ENCODE measurements at places on chromosomes 3 and 15.

- DNase-seq, result no peak
Measured at GRCh38 chr3:50444213-50444612, 59.2 kb downstream of the CACNA2D2 start.

GRCh38 chr15:96307856-96308394 lies 22.6 kb upstream of the NR2F2 start:
- no peak for DNase-seq

- DNase-seq, result no peak
Measured at GRCh38 chr3:4757575-4758248, 221.5 kb upstream of the BHLHE40 start.

- peak; percentile 47 for DNase-seq
Measured at GRCh38 chr3:50194903-50195500, 3.6 kb downstream of the GNAT1 start.

DNA sequence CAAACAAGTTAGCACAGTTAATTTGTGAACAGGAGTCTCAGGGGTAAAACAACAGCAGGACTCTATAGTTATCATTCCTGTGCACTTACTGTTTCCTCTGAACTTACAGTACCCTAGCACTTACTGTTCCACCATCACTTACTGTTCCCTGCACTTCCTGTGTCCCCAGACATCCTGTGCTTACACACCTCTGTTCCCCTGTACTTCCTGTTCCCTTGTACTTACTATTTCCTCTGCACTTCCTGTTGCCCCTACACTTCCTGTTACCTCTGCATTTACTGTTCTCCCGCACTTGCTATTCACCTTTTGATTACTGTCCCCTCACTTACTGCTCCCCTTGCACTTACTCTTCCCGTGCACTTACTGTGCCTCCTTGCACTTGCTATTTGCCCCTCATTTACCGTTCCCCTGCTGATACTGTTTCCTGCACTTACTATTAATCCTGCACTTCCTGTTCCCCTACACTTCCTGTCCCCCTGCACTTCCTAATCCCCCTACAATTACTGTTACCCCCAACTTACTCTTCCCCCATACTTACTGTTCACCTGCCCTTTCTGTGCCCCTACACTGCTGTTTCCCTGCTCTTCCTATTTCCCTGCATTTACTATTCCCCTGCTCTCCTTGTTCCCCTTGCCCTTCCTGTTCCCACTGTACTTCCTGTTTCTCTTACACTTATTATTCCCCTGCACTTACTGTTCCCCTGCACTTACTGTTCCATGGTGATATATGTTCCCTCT lies 30.3 kb downstream of the TPRA1 start:
- DNase-seq, result no peak

DNA sequence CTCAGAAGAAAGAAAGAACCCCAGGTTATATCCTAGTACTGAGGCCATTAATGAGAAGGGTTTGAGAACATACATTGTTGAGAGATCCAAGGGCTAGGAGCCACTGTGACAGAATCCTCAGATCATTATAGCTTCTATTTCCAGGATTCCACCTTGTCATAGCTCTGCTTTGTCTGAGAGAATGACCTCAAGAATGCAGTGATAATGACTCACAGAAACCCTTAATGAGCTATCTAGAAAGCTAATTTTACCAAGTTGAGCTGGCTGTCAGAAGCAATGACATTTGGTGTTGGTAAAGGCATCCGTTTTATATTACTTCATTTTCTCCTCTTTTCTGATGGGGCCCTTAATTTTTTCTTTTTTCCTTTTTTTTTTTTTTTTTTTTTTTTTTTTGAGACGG lies 10.9 kb downstream of the TRIP4 start:
- no peak for DNase-seq

DNA sequence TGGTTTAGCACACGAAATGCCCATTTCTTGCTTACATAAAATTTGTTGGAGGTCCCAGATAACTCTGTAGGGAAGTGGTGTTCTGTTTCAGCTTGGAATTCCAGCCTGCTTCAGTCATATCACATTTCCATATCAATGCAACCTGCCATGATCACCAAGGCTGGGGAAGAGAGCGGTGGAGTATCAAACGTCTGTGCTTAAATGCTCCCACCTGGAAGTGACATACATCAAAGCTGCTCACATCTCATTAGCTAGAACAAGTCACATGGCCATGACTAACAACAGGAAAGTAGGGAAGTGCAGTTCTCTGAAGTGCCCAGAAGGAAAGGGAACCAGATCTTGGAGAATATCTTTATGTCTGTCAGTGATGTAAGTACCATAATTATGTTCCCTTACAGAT lies 130.2 kb upstream of the CFAP20DC start:
- no peak for DNase-seq

GRCh38 chr15:89770041-89770440 lies 6.1 kb upstream of the MESP2 start:
- DNase-seq, result no peak

GRCh38 chr15:62450061-62450460 lies 285.0 kb upstream of the C2CD4B start:
- no peak for DNase-seq

GRCh38 chr15:97840501-97840900 lies 120.0 kb upstream of the ARRDC4 start:
- DNase-seq, result no peak

GRCh38 chr15:30922480-30923311 lies 19.0 kb downstream of the FAN1 start:
- no peak for DNase-seq

DNA sequence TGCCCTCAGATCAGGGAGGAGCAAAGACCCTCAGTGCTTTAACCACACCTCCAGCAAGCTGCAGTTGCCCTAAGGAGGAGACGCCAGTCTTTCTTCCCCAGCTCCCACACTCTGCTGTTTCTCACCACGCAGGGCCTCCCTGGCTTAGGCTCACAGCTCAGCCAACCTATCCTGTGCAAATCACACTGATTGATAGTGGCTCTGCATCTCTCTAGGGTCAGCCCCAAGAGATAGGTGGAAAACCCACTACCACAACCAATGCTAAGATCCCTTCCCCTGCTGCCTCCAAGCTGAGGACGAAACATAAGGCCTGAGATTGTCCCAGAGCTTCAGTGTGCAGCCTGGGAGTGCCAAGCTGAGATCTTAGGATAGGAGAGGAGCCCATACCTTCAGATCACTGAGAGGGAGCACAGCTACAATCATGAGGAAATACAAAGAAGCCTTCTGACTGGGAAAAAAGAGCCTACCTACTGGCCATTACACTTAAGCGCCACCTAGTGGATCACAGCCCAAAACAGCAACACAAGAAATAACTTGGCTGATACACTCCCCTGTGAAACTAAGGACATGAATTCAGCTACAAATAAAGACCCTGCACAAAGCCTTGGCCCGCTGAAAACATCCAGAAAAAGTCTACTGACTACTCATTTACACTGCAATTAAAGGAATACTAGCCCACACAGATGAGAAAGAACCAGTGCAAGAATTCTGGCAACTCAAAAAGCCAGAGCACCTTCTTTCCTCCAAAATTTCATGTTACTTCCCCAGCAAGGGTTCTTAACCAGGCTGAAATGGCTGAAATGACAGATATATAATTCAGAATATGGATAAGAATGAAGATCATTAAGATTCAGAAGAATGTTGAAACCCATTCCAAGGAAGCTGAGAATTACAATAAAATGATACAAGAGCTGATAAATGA lies 271.5 kb upstream of the DCBLD2 start:
- DNase-seq, result peak; percentile 76

DNA sequence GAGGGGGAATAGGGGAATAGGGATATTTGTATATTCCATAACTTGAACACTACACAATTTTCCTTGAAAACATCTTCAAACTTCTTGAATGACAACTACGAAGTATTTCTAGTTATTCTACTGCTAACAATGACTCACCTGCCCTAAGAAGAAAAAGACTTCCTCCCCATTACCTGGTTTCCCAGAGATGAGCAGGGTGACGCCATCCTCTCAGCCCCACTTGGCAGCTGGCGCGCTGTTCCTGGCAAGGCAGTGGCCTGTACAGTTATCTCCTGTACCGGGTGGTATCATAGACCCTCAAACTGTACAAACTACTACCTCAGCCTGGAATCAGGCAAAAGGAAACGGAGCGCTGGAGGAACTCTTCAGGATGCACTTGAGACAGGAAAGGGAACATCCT lies 10.4 kb downstream of the WDR82 start:
- no peak for DNase-seq

- DNase-seq, result peak; percentile 84
Measured at GRCh38 chr3:9500108-9501050, 53.2 kb downstream of the LHFPL4 start.

DNA sequence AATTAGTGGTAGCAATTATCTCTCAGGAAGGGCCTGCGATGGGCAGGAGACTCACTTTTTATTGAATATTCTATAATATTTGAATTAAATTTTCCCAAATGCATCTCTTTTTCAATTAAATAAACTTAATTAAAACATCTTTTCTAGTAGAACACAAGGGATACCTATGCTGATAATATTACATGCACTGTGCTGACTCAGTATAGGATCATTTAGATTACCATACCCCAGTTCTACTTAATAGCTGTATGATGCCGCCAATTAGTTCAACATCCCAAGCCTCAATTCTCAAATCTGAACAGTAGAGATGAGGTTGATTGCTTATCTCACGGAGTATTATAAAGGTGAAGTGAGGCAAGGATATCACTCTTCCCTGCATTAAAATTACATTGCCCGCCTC lies 149.2 kb downstream of the SLCO3A1 start:
- no peak for DNase-seq

GRCh38 chr3:165522386-165522785 lies 314.8 kb downstream of the BCHE start:
- DNase-seq, result no peak

GRCh38 chr3:49967291-49967690 lies 27.3 kb downstream of the RBM6 start:
- DNase-seq, result no peak

GRCh38 chr3:33578325-33579177 lies 138.3 kb upstream of the UBP1 start:
- DNase-seq, result no peak

- no peak for DNase-seq
Measured at GRCh38 chr3:37859908-37860199, 1.8 kb upstream of the CTDSPL start.

- DNase-seq, result no peak
Measured at GRCh38 chr3:149384911-149385321, 7.5 kb upstream of the TM4SF1 start.

- DNase-seq, result no peak
Measured at GRCh38 chr15:79608066-79608864, 176.1 kb downstream of the MINAR1 start.

- DNase-seq, result no peak
Measured at GRCh38 chr3:40073310-40074007, 236.0 kb upstream of the EIF1B start.

- no peak for DNase-seq
Measured at GRCh38 chr15:40253167-40253790, 14.4 kb downstream of the PAK6 start.

All from hematopoietic multipotent progenitor cell treated with erythropoietin and hydrocortisone succinate and interleukin-3 and kit ligand, for 6 days (in vitro differentiated cells).